A549 (cell line): ENCODE measurements at places on chromosomes 1 and 21.

DNA sequence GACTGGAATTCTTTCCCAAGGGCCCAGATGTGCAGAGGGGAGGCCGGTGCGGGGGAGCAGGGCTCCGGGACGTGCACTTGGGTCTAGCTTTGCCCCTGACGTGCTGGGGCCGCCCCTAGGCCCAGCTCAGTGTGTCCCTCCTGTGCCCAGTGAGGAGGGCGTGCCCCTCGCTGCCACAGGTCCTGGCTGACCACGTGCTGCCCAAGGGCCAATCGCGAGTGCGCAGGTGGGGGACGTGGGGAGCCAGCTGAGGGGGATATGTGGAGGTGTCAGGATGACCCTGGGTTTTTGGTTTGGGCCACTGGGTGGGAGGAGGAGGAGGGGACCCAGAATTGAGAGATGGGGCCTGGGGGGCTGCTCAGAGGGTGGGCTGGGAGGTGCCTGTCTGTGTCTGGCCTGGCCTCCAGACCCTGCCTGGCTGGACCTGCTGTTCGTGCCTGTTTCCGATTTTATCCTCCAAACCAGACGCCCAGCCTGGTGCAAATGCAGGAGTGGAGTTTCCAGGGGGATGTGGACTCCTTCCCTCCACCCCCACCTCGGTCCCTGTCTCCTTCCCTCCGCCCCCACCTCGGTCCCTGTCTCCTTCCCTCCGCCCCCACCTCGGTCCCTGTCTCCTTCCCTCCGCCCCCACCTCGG lies 6.1 kb upstream of the RNF223 start:
- DNase-seq: peak; percentile 75

DNA sequence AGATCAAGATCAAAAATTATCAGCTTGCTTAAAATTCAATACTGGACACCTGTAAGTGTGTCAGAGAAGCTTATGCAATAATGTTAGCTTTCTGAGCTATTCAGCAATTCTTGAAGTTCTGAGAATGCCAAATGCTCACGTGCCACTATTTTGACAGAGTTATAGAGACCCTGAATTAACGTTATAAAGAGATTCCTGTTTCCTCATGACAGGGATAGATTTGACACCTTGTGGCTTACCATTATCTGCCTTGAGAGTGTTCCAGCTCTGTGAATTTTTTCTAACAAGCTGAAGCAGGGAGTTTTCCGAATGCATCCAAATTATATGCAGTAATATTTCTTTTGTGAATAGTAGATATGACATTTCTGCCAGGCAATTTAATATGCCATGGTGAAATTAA lies 781.6 kb downstream of the ADGRL2 start:
- no peak for DNase-seq

- no peak for DNase-seq
These were observed 142.9 kb downstream of the GLUL start for GRCh38 chr1:182248721-182249120.

DNA sequence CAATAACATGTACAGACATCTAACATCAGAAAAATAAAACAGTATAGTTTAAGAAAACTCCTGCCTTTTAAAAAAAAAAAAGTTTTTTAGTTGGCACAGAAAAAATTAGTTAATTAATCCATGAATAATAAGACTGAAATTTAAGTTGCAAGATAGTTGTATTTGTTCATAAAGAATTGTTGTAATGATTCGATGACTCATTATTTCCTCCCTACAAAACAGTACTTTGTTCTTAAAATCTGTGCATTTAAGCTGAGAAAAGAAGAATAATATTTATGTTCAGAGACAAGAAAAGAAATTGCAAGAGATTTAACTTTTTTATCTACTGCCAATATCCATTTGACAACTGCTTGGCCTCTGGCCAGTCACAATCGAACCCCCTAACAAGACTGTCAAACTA lies 894.7 kb downstream of the ADGRL2 start:
- no peak for DNase-seq

GRCh38 chr1:27773826-27774445 lies 917 bp downstream of the STX12 start:
- no peak for DNase-seq

- DNase-seq: no peak
These were observed 32.4 kb upstream of the RGS7 start for GRCh38 chr1:241389400-241389799.

GRCh38 chr1:39416609-39417008 lies 74.8 kb upstream of the BMP8A start:
- no peak for DNase-seq

- DNase-seq: no peak
These were observed 16.1 kb upstream of the CHI3L1 start for GRCh38 chr1:203202431-203203245.

- peak; percentile 95 for DNase-seq
These were observed 56.3 kb downstream of the TRAF5 start for GRCh38 chr1:211382714-211383480.

GRCh38 chr1:23799570-23800399 lies 769 bp downstream of the GALE start:
- DNase-seq: peak; percentile 79

DNA sequence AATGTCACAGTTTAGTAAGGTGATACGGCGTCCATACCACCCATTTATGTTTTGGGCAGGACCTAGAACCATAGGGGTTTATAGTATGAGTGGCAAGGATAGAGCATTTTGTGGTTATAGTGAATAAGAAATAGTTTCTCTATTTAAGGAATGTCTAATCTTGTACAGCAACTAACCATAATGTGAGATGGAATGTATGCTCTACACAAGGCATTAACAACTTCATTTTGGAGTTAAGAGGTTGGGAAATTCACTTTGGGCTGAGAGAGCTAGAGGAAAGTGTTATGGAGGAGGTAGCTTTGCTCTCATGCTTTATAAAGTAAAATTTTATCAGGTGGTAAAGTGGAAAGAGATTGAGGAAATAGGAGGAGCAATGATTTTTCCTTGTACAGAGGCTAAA lies 3.0 kb upstream of the MCL1 start:
- DNase-seq: no peak

- DNase-seq: no peak
These were observed 68.4 kb downstream of the SNRPE start for GRCh38 chr1:203929741-203930309.

DNA sequence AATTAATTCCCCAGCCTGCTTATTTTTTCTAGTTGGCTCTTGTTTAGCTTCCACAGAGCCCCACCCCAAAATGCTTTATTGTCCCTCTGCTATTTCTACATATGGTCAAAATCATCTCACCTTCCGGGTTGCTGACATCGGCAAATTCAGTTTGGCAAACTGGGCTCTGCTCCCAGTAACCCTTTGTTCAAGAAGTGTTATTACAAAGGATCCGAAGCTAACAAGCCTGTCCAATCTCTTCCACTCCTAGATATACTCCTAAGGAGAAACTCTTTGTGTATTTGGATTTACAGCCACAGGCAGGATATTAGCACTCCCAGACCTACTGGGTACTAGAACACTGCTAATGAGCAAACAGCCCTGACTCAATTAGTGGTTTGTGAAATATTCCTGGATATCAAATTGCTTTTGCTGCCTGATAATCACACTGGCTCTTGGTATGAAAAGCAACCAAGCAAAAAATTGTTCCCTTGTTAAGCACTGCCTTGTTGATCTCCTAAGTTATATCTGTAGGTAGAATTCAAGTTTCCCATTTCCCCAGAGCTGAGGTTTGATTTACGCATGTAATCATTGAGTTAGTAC lies 4.0 kb downstream of the JUN start:
- DNase-seq: peak; percentile 77
